ENCODE measurements at places on chromosomes 5 and 9. TPM values are rescaled to one million over a fixed set of nuclear protein-coding genes. Genes with fewer than 3 reads are reported as not detected.
A peak's percentile ranks its signal among the peaks of the same experiment; 100 is the strongest.

DNA sequence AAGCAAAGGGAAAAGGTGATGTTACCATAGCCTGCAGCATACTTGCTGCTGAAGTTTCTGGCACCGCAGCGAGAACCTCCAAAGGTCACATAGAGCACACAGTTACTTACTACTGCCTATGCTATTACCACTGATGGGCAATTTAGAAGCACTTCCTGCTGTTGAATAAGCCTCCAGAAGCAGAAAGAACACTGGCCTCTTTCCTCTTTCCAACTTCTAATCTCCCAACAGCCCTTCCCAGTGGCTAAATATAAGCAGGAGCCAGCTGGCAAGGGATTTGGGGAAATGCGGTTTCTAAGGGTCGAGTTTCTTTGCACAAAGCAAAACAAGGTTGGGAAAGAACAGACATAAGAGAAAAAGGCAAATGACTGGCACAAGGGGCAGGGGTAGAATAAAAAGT is 669.2 kb upstream of the ACO1 start:
- DNase-seq: no peak

- no peak for DNase-seq
These were observed 57.7 kb downstream of the RETREG1 start for GRCh38 chr5:16558984-16559629.

The SPATA31A3 gene
- not detected for polyA plus RNA-seq

The EIF4EBP3 gene
- 81.8 TPM for polyA plus RNA-seq

GRCh38 chr5:122697191-122697590 is 77.7 kb upstream of the SNX2 start:
- no peak for DNase-seq

The PCDHGA11 gene
- 0.72 TPM for polyA plus RNA-seq

The HRCT1 gene
- polyA plus RNA-seq: 1.6 TPM

DNA sequence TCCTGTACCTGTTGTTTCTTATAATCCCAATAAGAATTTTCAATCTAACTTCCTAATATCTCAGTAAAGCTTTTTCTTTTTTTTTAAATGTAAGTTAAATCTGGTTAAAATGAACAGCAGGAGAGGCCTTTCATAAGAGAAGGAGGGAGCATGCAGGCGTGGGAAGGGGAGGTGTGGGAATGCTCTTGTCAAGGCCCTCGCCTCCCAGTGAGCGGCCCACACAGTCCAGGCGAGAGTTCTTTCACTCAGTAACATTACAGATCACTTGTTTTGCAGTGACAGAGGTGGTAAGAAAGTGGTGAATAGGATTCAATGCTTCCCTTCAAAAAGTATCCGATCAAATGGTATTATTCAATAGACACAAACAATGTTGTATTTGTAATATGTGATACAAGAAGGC is 125.0 kb downstream of the EPB41L4A start:
- no peak for DNase-seq

The GABRA6 gene
- not detected for polyA plus RNA-seq

The IPO11 gene
- polyA plus RNA-seq: 9.1 TPM

DNA sequence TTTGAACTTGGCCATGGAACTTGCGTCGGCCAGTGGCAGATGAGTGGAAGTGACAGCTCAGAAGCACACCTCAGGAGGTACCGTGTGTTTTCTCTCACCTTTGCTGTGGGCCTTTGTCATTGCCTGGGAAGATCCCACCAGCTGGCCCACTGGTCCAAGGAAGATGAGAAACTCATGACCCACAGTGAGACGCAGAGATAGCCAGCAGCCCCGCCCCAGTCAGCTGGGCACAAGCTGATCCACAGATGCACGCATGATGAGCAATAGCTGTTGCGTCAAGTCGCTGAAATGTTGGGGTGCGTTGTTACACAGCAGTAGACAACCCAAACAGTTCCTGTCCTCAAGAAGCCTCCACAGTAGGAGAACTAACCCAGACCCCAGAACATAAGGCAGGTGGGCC is 30.8 kb upstream of the UNC5A start:
- DNase-seq: no peak

The MYMK gene
- polyA plus RNA-seq: 0.05 TPM

GRCh38 chr5:140145818-140146522 is 20.2 kb downstream of the IGIP start:
- DNase-seq: peak; percentile 82

The PCSK1 gene
- polyA plus RNA-seq: 0.13 TPM

- DNase-seq: no peak
These were observed 227.5 kb downstream of the AGTPBP1 start for GRCh38 chr9:85514256-85514655.
